ENCODE measurements at places on chromosomes 5 and 9.

- no peak for DNase-seq
Measured at GRCh38 chr9:96246267-96246671, 55.7 kb downstream of the HSD17B3 start.

DNA sequence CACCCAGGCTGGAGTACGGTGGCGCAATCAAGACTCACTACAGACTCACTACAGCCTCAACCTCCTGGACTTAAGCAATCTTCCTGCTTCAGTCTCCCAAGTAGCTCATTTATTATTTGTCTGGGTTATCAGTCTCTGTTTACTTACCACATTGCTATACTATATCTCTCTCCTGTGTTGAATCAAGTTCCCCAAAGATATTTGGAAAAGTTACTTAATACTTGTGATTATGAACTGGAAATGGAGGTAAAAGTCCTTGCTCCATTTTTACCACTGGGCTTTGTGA is 55.6 kb downstream of the ANGPTL2 start:
- DNase-seq, result no peak

- no peak for DNase-seq
Measured at GRCh38 chr9:98225015-98225442, 30.4 kb downstream of the TBC1D2 start.

DNA sequence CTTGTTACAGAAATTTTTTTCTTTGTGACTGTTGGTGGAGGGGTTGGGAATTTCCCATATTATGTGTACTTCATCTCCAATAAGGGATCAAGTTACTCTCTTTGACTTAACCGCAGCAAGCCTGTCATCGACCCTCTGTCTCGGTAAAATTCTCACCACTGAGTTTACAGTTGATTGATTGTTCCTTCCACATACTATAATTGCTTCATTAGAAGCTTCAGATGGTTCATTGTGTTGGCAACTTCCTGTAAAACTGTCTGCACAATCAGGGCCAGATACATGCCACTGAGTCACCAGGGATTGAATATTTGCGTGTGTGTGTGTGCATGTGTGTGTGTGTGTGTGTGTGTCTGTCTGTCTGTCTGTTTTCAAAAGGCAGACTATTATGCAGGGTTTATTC is 176.6 kb downstream of the ZNF462 start:
- DNase-seq, result no peak

DNA sequence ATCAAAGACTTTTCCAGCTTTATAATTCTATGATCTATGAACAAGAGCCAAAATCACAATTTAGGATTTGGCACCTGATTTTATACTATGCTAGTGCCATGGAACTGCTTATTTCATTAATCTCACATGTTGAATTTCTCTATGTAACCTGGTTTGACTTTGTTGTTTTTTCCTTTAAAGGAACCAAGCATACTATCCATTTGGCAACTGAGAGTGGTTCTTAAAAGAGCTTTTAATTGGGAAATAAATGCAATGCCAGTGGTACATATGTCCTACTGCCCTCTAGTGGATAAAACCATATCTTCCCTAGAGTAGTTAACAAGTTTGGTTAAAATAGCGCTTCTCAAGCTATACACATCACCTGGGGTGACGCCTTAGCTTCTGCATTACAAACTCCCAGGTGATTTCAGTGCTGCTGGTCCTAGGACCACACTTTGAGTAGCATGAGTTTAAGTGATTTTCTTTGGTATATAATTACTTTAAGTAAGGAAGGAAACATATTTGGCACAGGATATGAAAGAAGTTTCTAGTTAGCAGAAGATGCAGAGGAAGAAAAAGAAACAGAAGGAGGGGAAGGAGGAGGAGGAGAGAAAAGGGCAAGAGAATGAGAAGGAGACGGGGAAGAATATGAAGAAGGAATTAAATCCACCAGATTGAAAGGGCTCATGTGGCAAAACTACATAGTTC is 56.8 kb downstream of the FGF10 start:
- DNase-seq, result no peak

GRCh38 chr9:70578720-70579119 is 164.3 kb upstream of the KLF9 start:
- no peak for DNase-seq

- no peak for DNase-seq
Measured at GRCh38 chr9:136028760-136029470, 66.2 kb downstream of the NACC2 start.

DNA sequence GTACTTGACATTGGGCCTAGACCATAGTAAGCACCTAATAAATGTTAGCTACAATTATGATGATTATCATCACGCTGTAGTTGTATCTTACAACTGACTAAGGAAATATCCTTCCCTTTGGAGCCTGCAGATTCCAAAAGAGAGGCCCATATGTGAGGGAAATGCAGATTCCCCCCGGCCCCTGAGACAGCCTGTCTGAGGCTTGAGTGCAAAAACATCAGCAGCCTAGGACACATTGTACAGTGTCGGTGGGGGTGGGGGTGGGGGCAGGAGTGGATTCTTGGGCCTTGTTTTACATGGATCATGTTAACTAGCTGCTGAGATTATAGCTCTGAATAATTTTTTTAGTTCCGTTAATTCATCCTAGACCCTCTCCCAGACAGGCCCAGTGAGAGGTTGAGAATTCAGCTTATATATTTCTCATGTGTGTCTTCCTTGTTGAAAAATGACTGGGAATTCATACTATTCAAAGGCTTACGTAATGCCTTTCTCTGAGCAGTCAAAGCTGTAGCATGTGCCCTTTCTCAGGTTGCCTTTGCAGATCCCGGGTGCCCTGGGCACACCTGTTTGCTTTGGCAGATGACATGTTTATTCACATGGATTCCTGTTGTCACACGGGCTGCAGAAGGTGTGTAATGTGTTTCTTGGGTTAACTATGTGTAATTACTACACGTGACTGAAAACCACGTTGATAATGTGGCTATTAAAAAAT is 262.8 kb downstream of the NR3C1 start:
- no peak for DNase-seq

- DNase-seq, result no peak
Measured at GRCh38 chr5:133426264-133426663, 186.1 kb downstream of the FSTL4 start.

DNA sequence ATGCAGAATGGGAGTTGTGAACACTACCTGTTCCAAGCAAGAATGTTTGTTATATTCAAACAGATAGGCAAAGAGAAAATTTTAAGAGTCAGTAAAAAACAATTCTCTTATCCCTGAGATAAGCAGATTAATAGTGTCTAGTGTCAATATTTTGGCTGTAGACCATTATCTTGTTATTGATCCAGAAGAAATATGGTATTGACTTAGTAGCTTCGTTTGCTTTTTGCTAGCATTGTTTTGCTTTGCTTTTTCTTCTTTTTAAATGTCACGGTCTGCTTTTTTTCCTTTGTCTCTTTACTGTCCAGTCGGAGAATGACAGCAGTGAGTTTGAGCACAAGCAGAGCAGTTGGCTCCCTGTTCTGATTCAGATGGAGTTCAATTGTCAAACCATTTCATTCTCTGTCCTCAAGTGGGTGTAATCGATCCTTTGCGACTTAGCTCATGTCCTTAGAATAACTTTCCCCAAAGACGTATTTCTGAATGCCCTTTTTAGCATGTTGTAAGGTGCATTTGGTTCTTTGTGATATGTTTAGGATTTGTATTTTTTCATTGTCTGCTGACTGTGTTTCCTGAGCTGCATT is 29.3 kb downstream of the FUBP3 start:
- DNase-seq, result no peak

- no peak for DNase-seq
Measured at GRCh38 chr9:71592400-71592799, 175.9 kb downstream of the CEMIP2 start.

DNA sequence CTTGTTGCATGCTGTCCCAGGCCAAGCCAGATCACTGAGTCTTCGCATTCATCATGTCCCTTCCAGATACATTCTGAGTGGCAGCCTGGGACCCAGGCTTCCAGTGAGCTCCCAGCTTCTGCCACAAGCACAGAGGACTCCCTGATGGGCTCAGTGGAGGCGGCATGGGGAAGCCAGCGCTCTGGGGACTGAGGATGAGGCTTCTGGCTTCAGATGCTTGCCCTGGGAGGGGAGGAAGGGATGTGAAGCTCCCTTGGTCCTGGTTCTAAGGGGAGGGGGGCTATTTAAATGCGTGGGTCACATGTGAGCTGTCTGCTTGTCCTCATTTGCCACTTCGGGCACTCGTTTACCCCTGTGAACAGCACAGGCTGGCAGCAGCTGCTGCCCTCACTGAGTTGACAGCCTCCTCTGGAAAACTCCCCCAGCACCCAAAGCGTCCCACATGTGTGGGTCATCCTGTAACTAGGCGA is 174.0 kb downstream of the NR3C1 start:
- no peak for DNase-seq

DNA sequence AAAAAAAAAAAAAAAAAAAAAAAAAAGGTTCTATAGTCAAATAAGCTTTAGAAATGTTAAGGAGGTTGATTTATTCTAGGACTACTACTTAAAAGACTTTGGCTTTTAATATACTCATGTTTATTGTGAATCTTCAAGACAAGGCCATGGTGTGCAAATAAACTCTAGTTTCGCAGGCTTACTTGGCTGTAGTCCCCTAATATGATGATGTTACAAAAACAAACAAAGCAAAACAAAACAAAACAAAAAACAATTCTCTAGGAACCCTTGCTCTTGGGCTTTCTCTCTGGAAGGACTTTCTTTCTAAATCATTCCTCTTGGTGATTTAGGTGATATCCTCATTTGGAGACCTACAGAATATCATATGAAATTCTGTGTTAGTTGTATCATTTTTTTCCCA is 172.0 kb downstream of the GDNF start:
- no peak for DNase-seq

- DNase-seq, result no peak
Measured at GRCh38 chr9:19473605-19474004, 64.8 kb downstream of the ACER2 start.

DNA sequence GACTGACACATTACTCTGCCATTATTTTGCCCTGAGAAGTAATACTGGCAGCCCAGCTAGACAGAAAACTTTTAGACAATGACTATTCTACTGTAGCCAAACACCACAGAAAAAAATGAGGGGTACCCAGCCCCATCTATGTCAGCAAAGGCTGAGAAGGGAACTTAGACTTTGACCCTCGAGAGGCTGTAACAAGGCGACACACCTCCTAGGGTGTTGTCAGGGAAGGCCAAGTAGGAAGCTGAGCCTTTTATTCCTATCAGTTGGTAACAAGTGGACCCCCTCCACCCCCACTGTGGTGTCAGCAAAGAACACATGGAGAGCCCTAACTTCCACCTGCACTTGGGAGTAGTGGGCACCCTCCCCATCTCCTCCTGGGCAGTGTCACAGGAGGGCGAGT is 55.6 kb downstream of the SPTLC1 start:
- no peak for DNase-seq

- no peak for DNase-seq
Measured at GRCh38 chr5:58085800-58086199, 374.1 kb downstream of the PLK2 start.

DNA sequence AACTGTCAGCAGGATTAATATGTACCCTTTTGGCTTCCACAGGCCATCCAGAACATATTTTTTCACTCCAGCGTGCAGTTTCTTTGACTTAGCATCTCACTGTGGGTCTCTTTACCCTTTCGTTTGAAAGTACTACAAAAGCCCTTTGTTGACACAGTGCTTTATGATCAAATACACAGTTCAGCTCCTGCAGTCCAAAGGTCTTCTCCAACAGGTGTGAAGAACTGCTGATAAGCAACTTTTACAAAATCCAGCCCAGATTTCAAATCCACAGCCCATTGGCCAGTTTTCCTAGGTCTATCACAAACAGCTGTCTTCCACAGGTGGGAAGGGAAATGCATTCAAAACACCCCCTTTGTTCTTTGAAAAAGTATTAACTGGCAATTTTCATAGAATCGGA is 54.8 kb downstream of the MYO10 start:
- DNase-seq, result no peak

DNA sequence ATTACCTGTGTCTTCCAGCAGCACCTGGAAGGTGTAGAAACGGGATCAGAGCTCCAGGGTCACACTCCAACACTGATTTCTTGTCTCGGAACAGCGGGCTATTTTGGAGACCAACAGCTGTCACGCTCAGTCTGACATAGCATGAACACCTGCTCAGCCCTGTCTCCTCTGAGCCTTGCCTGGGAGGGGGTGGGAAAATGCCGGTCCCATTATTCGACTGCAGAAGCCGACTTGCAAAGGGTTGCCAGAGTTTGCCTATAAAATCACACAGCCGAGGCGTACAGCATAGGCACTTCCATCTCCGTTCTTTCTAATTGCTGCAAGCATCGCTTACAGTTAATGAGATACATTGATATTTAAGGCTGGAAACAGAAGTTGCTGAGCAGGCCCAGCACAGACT is 300.8 kb upstream of the MSX2 start:
- DNase-seq, result no peak

DNA sequence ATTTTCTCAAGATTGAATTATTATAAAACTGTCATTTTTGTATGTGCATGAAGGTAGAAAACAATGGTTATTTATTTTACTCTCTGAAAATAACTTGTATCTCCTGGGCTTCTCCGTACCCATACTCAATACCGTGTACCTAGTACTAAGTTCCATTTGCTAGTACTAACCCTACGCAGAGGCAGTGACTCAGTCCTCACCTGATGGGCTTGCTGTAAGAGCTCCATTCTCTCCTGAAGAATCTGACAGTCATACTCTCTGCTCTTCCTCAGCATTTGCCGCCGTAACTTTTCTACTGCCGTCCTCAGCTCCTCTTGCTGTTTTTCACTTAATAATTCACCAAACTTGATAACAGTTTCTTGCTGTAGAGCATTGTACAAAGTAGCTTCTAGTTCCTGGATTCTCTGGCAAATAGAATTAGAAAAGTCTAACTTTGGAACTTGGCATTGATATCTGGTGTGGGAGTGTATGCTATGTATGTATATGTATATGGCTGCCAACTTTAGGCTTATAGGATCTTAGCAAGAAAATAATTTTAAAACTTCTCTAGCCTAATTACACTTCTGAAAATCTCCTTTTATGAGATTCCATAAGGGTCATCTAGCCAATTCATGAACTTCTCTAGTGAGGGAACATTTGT is 108.0 kb upstream of the DPYSL3 start:
- DNase-seq, result no peak

GRCh38 chr9:134544388-134545214 is 97.0 kb upstream of the COL5A1 start:
- no peak for DNase-seq

GRCh38 chr9:13436591-13436990 is 157.1 kb upstream of the MPDZ start:
- no peak for DNase-seq

DNA sequence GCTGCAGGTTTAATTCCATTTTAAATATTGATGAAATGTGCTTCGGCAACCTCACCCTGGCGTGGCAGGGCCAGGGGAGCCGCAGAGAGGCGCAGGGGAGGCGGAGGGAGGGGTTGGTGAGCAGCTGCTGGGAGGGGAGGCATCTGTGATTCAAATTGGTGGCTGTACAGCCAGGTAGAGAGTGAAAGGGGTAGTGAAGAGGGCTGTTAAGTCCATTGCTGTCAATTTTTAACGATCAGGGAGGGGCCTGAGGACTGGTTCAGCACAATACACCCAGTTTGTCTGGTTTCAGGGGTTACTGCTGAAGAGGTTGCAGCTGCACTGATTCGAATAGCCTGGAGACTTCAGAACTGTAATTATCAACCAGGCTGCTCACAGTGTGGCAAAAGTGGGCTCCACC is 31.3 kb downstream of the LHX6 start:
- DNase-seq, result no peak

GRCh38 chr5:35859101-35859661 is 2.5 kb downstream of the IL7R start:
- DNase-seq, result no peak

GRCh38 chr9:99365233-99365980 is 143.3 kb downstream of the SEC61B start:
- no peak for DNase-seq

- DNase-seq, result no peak
Measured at GRCh38 chr9:128099231-128099931, 28.1 kb downstream of the PTGES2 start.

Measured in SW 1271 (cell line).